Fibroblast of villous mesenchyme (primary cell): ENCODE measurements at places on chromosomes 5 and 9. TPM values are rescaled to one million over a fixed set of nuclear protein-coding genes. Genes with fewer than 3 reads are reported as not detected.

- DNase-seq, result no peak
These were observed 23.2 kb downstream of the LPCAT1 start for GRCh38 chr5:1500411-1501091.

DNA sequence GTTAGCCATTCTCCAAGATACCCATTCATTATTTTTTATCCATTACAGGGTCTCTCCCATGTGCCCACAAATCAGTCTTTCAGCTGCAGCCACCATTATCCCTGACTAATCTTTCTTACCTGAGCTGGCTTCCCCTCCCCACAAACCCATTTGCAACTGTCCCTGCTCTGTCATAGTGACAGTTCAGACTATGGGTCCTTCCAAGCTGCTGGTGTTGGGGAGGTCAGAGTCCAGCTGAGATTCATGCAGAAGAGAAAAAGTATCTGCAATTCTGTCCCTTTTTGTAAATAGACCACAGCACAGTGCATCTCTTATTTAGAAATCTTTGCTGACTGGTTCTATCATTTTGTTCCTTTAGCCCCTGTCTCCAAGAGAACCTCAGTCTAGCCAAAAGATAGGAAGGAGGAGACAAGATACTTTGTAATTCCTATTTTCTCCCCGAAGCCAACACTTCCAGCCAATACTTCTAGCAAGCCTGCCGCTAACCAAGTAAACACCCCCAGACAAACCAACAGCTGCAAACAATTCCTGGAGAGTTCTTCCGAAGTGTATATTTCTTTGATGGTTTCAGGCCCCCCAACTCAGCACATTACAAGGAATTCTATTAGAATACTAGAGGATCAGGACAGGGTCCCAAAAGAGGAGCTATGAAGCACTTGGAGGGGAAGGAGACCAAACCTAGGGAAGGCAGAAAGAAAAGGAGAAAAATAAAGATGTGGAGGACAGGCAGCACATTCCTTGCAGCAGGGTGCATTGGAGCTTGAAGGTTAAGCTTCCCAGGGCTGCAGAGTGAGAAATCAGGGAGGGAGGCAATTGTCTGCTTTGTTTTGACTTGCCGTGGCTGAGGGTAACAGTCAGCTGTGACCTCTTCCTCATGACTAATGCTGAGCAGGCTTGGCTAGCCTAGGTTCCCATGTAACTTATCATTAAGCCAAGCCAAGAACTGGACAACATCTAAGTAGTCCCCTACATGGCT, 148.5 kb downstream of the SGCD start:
- DNase-seq, result peak; percentile 92

GRCh38 chr9:25994605-25995004, 316.4 kb upstream of the TUSC1 start:
- DNase-seq, result no peak

- no peak for DNase-seq
These were observed 20.0 kb upstream of the PITX1 start for GRCh38 chr5:135053989-135054388.

DNA sequence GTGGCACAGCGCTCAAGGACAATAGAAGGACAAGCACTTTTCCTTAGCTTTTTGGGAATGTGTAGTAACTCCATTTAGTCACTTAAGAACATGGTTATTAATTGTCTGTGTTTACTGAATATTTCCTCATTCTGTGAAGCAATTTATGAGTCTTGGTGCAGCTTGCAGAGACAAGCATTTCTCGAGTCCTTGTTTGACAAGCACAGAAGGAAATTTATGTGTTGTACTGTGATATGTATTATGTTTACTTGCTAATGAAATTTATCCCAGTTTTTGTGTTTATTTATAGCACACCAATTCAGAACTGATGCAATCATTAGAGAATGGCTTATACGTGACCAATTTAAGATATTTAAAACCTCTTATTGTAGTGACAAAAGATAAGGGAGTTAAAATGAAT, 168.6 kb downstream of the PRELID2 start:
- peak; percentile 70 for DNase-seq

- peak; percentile 58 for DNase-seq
These were observed at the start of gene ECM2 for GRCh38 chr9:92535940-92536850. Gene ECM2 (minus strand): TSS chr9:92535990. CDS start chr9:92522866, 13,124 bp downstream.

DNA sequence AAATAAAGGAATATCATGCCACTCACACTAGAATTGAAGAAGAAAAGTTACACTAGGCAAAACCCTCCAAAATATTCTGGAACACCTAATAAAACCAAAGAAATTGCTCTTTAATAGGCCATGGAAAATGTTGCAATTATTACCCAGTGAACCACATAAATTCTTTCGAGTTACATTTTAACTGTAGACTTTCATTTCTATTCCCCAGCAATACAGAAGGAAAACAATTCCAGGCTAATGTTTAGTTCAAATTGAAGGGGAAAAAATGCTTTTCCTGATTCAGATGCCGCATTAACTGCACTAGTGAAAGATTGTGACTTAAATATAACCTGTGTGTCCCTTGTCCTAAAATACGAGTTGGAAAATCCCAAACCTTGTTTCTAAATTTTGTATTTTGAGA, 439.3 kb upstream of the ADAMTS16 start:
- no peak for DNase-seq

DNA sequence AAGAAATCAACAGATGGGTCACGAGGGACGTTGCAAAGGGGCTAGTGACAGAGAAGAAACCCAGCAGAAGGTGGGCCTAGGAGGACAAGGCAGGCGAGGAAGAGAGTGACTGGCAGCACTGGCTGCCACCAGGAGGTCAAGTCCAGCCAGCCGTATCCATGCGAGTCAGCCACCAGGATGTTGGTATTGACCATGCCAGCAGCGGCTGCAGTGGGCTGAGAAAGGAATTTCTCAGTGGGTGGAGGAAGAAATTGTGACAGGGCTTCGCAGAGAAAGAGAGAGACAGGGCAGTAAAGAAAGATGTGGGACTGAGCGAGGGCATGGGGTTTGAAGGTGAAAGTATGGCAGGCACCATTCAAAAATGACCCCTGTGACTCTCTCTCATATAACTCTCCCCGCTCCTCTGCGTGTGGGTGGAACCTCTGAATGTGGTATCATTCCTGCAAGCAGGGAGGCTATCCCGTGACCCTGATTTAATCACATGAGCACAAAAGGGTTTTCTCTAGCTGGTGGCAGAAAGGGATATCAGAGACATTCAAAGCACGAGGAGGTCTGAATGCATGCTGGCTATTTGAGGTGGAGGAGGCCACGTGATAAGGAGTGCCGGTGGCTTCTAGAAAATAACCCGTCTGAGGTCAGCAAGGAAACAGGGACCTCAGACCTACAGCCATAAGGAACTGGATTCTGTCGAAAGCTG, 45.4 kb upstream of the FBXW11 start:
- DNase-seq, result no peak

GRCh38 chr9:87479801-87480201, 17.9 kb upstream of the DAPK1 start:
- DNase-seq, result peak; percentile 61

- DNase-seq, result peak; percentile 70
These were observed 18.9 kb upstream of the DUSP1 start for GRCh38 chr5:172789687-172790495.

GRCh38 chr9:132798817-132799790, 79.0 kb downstream of the AK8 start:
- DNase-seq, result peak; percentile 36

GRCh38 chr5:131605086-131605485, 29.9 kb downstream of the RAPGEF6 start:
- no peak for DNase-seq

GRCh38 chr5:9622971-9623421, 7.2 kb downstream of the TAS2R1 start:
- DNase-seq, result peak; percentile 88

DNA sequence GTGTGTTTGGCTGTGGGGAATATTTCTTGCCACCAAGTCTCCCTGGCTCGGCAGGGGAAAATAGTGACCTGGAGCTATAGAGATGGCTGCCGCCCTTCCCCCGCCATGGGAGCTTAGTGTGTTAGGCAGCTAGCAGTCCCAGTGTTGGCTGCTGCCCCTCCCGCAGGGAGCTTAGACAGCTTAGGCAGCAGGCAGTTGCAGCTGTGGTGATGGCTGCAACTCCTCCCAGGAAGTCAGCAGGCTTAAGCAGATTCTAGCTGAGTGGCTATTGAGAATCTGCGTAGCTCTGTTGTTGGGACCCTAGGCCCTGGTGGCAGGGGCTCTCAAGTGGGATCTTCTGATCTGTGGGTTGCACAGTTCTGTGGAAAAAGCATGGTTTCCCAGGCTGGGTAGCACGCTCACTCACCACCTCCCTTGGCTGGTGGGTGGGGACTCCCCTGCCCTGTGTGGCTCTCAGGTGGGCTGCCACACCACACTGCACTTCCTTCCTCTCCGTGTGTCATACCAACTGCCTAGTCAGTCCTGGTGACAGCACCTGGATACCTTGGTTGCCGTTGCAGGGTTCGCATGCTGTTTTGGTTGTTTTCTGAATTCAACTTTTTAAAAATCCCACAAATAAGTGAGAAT, 9.3 kb downstream of the OR1N2 start:
- no peak for DNase-seq

DNA sequence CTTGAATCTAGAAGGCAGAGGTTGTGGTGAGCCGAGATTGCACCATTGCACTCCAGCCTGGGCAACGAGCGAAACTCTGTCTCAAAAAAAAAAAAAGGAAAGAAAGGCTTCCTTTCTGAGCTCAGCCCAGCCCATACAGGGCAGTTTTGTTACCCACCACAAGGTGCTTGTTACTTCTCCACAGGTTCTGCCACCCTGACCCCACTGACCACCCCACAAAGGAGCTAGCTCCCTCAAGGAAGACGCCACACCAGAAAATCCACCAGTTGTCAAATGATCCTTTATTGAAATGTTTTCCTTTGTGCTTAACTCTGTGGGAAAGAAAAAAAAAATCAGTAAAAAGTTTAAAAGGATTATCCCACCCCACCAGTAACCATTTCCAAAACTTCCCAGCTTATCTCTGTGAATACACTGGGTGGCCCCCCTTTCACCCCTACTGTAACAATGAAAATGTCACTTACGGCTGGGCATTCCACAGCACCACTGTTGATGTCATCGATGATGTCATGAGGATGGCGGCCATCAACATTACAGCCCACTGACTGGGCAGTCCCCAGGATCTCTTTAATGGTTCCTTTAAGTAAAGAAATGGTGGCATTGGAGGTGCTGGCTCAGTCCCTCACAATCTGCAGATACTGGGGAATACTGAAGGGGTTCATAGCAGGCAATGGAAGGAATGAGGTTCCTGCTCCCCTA, 3.6 kb downstream of the RPL12 start:
- peak; percentile 25 for DNase-seq

- no peak for DNase-seq
These were observed 53.9 kb upstream of the C9orf72 start for GRCh38 chr9:27627188-27627564.

GRCh38 chr9:37390759-37391158, 31.7 kb upstream of the GRHPR start:
- DNase-seq, result peak; percentile 15

- peak; percentile 55 for DNase-seq
These were observed 43.6 kb downstream of the JADE2 start for GRCh38 chr5:134568761-134569695.

GRCh38 chr5:32711362-32711680, 200 bp downstream of the NPR3 start:
- DNase-seq, result no peak

DNA sequence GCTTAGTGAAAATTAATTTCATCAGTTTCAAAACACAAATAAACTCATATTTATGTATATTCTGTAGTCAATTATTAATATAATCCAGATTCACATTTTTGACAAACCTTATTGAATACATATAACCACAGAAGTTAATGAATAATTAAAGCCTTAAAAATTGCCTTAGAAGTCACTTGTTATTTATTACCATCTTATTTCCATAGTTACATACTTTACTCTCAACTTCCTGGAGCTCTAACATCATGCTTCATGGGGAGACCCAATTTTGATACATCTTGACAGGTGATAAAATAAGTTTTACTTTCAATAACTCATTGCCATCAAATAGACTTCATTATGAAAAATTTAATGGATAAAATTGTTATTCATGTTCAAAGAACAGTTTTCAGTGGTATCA, 1038.7 kb downstream of the PTPRD start:
- no peak for DNase-seq

- peak; percentile 29 for DNase-seq
These were observed 140.5 kb upstream of the PITX1 start for GRCh38 chr5:135174315-135175096.

DNA sequence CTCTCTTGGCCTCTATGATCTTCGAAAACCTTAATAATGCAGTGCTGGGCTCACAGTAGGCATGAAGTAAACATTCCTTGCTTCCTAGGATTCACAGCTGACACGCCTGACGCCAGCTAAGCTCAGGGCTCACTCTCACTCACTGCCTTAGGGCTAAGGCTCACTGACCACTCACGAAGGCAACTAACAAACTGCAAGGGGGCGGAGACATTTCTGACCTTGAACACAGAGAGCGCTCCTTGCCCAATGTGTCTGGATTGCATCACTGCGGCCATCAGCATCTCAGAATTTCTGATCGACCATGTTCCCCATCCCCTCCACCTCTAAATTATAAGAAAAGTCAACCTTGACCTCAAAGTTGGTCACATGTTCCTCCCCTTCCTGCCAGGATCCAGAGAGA, 372.6 kb downstream of the EBF1 start:
- peak; percentile 61 for DNase-seq

DNA sequence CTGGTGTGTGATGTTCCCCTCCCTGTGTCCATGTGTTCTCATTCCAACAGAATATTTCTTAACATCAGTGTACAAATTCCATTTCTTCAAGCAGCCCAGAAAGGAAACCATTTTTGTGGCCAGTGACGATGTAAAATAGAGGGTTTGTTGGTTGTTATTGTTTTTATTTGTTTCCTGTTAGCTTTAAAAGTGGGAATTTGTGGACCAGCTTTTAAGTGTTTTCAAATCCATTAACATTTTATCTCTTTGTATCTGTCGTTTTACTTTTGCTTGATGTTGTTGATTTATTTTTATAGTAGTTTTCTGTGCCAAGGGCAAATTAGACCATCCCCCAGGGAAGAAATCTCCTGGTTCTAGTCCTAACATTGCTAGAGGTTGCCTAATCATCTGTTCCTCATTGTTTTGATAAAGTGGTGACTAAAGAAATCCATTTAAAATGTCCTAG, 100.0 kb downstream of the GDNF start:
- peak; percentile 80 for DNase-seq

DNA sequence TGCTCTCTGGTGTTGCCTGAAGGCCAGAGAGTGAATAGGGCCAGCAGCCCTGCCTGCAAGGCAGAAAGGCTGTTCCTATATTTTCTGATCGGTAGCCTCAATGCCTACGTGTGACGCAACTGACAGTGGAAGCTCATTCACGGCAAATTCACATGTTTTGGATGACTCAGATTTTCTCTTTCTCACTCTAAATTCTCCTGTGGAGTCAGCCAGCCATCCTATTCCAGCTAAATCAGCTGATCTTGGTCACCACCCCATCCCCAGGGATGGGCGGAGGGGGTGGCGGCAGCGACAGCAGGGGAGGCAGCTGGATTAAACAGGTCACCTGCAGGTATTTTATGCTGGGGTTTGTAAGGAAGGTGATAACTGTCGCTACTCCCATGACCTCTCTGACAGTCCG, 52.3 kb downstream of the ZNF510 start:
- no peak for DNase-seq

- no peak for DNase-seq
These were observed 15.0 kb upstream of the RPS14 start for GRCh38 chr5:150464554-150465012.

LSM11 gene
- total RNA-seq, result 4.5 and 5.6 TPM in 2 replicates

MYORG gene
- 0.64 and 1.3 TPM in 2 replicates for total RNA-seq

PROB1 gene
- 3.9 and 4.3 TPM in 2 replicates for total RNA-seq

KIF12 gene
- total RNA-seq, result not detected in 2 replicates

OR13F1 gene
- not detected in 2 replicates for total RNA-seq

PCDHGA6 gene
- total RNA-seq, result 4.7 and 4.8 TPM in 2 replicates

RETREG1 gene
- total RNA-seq, result 0.64 and 1.7 TPM in 2 replicates

GMCL2 gene
- total RNA-seq, result not detected in 2 replicates

ZNF454 gene
- under 0.01 and 0.43 TPM in 2 replicates for total RNA-seq

IGIP gene
- total RNA-seq, result 6.4 and 7.8 TPM in 2 replicates

FIBCD1 gene
- 4.3 and 19.3 TPM in 2 replicates for total RNA-seq
